Lower leg skin (tissue), 4 donors: ENCODE measurements at places on chromosomes 7 and 10. TPM values are rescaled to one million over a fixed set of nuclear protein-coding genes. Genes with fewer than 3 reads are reported as not detected.

Gene PODXL
- 9.6 TPM for total RNA-seq

Gene UCMA
- not detected for total RNA-seq

Gene ANK3
- total RNA-seq, result 102 TPM

Gene OGDHL
- 0.10 TPM for total RNA-seq

Gene POLL
- 13.6 TPM for total RNA-seq

GRCh38 chr7:86706406-86706805, 62.7 kb downstream of the GRM3 start:
- no peak for DNase-seq

DNA sequence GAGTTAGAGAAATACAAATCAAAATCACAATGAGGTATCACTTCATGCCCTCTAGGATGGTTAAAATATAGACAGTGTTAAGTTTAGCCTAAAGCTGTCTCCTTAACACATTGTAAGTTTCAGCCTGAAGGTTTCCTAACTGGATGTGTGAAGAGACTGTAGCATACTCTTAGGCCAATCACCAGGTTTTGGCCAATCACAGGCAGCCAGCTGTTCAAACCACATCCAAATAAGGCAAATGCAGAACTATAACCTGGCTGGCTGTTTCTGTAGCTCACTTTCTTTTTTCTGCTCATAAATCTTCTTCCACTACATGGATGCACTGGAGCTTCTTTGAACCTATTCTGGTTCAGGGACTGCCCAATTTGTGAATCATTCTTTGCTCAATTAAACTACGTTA, 19.7 kb downstream of the ESYT2 start:
- DNase-seq, result no peak

- DNase-seq, result no peak
Measured at GRCh38 chr10:64039198-64039597, 518.0 kb downstream of the REEP3 start.

GRCh38 chr10:3783316-3783681, 1.7 kb downstream of the KLF6 start:
- DNase-seq, result no peak

DNA sequence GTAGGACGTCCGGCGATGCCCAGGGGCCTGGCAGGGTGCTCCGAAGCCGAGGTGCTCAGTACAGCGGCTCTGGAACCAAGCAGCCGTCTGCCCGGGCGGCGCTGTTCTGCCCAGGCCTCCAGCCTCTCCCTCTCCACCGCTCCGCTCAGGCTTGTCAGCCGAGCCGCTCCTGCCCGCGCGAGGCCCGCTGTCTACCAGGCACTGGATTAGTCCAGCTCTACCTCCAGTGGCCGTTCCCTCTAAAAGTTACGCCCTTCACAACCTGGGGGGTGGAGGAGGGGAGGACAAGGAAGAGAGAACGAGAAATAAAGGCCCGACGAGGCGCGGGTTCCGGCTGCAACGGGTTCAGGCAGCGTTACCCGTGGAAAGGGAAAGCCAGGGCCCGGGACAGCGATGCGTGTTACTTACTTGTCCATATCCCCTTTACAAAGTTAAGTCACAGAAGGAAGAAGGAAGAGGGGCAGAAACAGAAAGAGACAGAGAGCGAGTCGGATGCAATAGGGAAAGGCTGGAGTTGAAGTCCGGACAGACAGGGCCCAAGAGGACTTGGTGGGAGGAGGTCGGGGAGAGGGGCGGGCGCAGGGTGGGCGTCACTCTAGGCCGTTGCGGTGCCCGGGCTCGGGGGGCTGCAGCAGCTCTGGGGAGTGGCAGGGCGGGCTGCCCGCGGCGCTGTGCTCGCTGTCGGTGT, 2.8 kb downstream of the SP8 start:
- DNase-seq, result peak; percentile 85

GRCh38 chr7:130356121-130356875, 11.7 kb downstream of the CPA5 start:
- peak; percentile 90 for DNase-seq

- DNase-seq, result peak; percentile 76
Measured at GRCh38 chr10:111083222-111084095, 6.6 kb downstream of the ADRA2A start.

DNA sequence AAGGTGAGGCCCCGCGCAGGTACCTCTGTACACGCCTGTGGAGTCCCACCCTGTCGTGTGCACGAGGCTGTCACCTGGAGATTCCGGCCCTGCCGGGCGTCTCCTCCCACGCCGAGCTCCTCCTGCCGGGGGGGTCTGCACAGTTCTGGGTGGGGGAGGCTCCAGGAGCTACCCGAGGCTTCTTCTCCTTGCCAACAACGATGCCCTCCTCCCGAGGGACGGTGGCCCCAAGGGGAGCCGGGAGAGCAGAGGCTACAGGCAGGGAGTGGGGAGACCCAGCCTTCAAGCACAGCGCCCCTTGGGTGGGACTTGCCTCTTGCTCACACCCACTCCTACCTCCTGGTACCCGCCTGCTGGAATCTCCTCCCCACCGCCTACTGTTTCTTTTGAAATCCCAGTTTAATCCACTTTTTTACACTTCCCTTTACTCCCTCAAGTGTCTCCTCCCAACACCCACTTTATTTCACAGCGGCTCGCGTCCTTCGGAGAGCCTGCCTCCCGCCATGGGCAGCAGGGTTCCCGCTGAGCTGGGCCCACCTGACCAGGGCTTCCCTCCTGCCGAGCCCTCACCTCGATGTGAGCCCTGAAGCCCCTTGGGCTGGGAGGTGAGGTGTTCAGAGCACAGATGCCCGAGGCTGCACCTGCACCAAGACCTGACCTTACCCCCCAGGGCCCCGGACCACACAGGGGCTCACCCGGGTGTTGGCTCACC, 338.1 kb downstream of the DNAJB6 start:
- peak; percentile 64 for DNase-seq

- no peak for DNase-seq
Measured at GRCh38 chr10:43194859-43195258, 56.6 kb downstream of the CSGALNACT2 start.

- DNase-seq, result no peak
Measured at GRCh38 chr10:3961082-3961481, 176.1 kb upstream of the KLF6 start.

DNA sequence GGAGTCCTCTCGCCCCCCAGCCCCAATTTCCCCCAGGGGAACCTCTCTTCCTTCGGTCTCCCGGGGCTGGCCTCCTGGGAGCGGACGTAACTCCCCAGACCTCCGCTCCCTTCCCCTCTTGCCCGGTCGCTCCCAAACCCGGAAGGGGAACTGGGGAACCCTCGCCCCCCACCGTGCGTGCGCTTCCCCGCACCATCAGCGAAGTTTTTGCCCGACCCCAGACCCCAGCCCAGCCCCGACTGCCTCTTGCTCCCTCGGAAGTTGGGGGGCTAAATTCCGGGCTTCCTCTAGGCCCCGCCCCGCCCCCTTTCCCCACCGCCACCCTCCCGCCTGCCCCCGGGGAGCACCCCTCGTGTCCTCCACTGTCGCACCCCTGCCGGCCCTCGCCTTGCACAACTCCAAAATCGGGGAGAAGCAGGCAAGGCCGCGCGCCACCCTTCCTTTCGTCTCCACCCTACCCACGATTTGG, 436 bp downstream of the GNB2 start:
- DNase-seq, result no peak

- no peak for DNase-seq
Measured at GRCh38 chr7:104895522-104896236, 118.3 kb upstream of the KMT2E start.

DNA sequence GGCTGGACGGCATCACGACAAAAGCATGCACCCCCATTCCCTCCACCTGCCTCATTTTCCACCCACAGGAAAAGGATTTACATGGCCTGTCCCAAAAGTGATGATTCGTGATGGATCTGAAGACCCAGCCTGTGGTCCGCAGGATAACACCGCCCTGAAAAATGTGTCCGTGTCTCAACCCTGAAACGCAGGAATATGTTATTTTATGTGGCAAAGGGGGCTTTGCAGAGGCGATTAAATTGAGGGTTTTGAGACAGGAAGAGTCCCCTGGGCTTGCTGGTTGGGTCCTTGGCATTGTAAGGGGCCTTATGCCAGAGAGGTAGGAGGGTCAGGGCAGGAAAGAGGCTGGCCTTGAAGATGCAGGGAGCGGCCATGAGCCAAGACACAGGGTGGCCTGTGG, 80.2 kb upstream of the PPP2R2D start:
- no peak for DNase-seq

DNA sequence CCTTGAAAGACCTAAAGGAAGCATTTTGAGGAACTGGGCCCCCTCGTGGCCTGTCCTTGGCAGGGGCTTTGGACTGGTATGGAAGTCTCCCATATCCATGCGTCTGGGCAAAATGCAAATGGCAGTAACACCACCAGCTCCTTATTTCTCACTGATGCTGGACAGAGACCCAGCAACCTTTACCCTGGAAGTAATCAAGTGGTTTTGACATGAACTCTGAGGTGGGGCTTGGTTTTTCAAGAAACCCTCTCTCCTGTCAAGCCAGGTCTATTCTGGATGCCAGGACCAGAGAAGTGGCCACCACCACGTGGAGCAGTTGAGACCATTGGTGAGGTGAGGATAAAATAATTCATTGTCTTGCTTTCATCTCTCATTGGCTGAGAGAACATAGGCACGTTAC, 84.4 kb downstream of the OTUD1 start:
- no peak for DNase-seq

DNA sequence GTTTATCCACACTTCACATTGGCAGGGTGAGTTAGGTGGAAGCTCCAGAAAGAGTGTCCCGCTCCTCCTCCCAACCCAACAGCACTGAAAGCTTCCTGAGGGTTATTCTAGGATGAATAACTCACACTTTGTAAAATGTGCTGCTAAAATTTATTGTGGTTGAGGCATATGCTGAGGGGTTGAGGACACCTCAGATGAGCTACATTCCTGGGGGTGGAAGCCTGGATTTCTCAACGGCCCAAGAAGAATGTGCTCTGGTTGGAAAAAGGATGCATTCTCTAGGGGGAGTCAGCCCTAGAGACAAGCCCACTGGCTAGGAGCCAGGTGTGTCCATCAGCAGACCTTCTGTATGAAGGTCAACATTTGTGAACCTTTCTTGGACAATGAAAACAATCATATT, 91.5 kb upstream of the PDE1C start:
- no peak for DNase-seq

DNA sequence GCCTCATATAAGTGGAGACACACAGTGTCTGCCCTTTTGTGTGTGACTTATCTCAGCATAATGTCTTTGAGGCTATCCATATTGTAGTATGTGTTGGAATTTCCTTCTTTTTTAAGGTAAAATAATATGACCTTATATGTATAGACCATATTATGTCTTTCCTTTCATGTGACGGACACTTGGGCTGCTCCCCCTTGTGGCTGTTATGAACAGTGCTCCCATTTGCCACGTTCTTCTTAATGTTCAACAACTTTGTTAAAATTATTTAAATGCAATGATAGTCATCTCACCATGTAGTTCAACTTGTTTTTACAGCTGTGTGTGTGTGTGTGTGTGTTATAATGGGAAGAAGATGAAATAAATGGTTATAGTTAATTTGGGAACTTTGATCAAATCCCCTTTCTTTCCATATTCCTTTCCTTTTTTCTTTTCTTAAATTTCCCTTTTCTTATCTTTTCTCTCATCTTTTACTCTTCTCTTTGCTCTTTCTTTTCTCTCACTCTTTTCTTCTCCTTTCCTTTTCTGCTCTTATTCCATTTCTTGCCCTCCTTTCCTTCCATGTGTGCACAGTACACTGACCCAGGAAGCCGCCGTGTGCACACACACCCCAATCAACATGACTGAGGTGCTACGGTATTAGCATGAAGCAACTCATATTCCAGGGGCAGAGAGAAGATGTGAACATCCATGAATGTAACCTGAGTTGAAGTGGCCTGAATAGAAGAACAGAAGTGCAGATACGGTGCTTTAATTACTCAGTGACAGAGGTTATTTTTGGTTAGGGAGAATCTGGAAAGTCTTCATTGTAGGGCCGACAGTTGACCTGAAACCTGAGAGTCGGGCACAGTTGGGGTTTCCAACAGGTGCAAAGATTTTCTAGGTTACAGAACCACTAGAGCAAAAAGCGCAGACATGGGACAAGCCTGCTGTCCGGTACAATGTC, 596.6 kb downstream of the SDK1 start:
- no peak for DNase-seq

GRCh38 chr10:130729876-130730275, 581.6 kb downstream of the TCERG1L start:
- DNase-seq, result no peak

GRCh38 chr7:28195910-28196620, 15.5 kb upstream of the JAZF1 start:
- no peak for DNase-seq
